ENCODE measurements at places on chromosomes 2 and 18.

GRCh38 chr2:195570329-195570728 is 86.7 kb upstream of the SLC39A10 start:
- no peak for DNase-seq

DNA sequence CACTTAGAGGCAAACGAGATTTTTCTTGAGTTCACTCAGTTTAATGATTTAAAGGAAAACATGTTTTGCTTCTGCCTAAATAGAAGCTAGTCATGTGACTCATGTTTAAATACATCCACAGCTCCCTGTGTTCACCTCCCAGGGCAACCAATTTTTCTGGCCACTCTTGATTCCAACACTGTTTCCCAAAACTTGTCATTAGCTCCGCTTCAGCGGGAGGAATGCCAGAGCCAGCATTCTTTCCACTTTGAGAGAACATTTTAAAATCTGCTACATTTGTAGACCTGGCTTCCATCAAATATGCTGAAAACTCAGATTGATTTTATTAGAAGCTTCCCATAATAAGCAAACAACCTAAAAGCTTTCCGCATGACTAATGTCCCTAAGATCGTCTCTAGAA is 2.8 kb upstream of the CYS1 start:
- no peak for DNase-seq

GRCh38 chr2:204604061-204604460 is 58.8 kb downstream of the PARD3B start:
- DNase-seq, result peak; percentile 18

DNA sequence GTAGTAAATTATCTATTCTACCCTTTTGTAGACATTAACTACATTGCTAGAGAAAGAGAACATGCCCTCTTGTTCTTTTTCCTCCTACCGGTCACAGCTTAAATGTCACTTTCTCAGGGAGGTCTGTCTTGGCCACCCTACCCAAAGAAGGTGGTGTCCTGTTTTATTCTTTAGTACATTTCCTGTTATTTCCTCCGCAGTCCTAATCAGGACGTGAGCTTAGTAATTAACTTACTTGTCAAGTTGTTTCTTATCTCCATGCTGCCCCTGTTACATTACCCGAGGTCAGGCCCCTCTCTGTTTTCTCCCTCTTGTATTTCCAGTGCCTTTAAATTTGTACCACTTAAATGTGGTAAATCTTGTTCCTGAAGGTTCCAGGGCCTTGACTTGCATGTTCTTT is 73.7 kb upstream of the RMDN2 start:
- no peak for DNase-seq

DNA sequence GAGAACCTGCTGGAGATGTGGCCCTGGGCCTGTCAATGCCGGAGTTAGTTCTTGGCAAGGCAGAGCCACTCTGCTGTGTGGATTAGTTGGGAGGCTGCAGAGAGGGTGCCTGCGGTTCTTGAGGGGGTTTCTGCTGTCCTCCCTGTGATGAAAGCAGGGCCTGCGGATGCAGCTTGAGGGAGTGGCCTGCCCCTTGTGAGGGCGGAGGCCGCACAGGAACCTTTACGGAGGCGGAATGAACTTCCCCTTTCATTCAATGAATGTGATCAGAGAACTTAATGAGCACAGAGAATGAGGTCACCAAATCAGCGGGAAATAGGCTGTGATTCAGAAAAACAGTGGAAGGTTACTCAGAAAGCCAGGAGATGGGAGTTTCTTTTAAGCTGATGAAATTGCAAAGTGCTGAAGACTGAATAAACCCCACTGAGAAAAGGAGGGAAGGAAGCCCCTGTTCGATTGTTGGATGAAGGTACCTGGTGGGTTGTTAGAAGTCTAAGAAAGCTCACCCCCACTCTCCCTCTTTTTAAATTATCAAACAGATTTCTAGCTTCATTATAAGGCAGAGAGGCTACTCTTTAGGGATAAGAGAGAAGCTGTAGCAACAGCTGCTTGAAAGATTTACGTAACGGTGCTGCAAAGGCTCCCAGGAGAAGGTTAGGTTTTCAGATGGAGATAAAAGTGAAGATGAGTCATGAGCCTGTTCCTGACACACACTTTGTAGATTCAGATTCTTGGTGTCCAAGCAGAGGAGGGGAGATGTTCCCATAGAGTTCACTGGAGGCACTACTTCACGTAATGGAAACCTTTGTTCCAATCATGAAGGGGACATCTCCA is 47.4 kb downstream of the VWA3B start:
- peak; percentile 17 for DNase-seq

- DNase-seq, result no peak
These were observed 69.3 kb upstream of the SNTG2 start for GRCh38 chr2:881204-881918.

DNA sequence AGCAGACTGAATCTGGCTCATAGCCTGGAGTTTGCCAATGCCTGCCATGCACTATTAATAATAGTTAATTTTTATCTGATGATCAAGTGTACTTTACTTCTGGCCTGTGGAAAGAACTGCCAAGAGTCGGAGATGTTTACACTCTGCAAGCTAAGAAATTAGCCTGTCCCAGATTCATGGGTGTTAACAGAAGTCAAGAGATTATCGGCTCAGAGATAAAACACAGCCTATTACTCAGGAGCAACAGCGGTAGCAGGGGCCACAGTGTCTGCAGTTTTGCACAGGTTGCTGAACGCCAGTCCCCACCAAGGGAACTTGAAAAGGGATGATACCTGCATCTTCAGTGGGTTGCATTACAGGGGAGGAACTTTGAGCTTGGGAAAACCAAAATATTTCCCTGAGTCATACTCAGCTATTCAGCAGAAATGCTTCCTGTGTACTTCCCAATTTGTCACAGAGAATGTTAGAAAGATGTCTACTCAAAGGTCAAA is 4.3 kb upstream of the ADI1 start:
- DNase-seq, result peak; percentile 52

- no peak for DNase-seq
These were observed 15.0 kb downstream of the UBXN4 start for GRCh38 chr2:135756692-135757091.

DNA sequence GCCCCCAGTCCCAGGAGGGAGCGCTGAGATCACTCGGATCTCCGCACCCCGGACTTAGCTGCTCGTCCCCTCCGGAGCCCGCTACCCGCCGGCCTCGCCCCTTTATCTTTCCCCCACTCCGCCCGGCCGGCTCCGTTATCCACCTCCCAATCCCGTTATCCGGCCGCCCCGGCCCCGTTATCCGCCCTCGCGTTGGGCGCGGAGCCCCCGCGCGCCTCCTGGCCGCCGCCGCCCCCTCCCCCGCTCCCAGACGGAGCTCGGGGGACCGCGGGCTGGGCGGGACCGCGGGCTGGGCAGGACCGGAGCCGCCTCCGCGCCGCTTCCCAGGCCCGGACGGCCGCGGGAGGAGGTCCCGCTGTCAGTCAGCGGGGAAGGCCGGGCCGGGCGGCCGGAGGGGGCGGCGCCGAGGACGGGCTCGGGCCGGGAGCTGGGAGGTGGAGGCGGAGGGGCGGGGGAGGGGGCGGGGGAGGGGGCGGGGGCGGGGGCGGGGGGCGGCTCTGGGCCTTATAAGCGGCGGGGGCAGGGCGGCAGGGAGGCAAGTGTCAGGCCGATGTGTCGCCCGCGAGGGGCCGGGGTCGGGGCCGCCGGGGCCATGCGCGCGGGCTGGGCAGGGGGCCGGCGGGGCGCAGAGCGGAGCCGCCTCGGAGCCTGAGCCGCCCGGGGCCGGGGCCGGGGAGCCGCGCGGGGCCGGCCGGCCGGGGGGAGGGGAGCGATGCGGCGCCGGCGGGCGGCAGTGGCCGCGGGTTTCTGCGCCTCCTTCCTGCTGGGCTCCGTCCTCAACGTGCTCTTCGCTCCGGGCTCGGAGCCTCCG is at the start of gene PKDCC:
PKDCC (plus strand) TSS at position 534 of the 811 bp plus-strand sequence; CDS start at position 713, 179 bp downstream.
- DNase-seq, result peak; percentile 91

DNA sequence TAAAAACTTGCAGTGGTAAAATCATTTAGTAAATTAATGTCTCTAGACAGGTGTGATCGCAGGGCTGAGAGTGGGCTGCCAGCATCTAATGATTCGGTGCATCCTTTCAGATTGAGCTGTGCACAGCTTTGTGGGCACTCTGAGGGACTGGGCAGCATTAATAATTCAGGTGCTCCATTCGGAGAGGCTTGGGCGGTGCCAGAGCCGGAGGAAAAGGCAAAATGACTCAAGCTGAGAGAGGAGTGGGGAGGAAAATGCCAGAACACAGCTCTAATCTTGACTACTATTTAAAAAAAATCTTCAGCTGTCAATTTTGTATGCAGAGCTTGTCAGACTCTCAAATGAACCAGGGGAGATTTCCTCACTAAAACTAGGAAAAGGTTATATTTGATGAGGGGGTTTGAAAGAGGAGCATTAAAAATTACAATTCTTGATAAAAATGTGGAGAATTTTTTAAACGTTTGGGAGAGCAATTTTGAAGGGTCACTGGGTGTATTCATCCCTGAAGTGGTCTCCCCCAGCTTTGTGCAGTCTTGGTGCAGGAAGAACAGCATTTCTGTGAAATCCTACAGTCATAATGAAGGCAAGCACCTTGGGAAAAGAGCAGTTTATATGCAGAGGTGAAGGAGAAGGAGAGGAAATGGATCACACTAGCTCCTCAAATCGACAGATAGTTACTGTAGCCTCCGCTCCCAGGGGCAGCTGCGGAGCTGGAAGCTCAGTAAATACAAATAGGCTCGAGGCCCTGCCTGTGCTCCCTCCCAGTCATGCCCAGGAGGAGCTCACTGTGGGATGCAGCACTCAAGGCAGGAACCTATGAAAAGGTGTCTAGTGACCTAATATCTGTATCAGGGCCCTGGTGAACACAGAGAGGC is 535.4 kb upstream of the RAB6C start:
- no peak for DNase-seq

Data from iris pigment epithelial cell (primary cell).